ENCODE measurements at places on chromosomes 5 and 9. TPM values are rescaled to one million over a fixed set of nuclear protein-coding genes. Genes with fewer than 3 reads are reported as not detected.

DNA sequence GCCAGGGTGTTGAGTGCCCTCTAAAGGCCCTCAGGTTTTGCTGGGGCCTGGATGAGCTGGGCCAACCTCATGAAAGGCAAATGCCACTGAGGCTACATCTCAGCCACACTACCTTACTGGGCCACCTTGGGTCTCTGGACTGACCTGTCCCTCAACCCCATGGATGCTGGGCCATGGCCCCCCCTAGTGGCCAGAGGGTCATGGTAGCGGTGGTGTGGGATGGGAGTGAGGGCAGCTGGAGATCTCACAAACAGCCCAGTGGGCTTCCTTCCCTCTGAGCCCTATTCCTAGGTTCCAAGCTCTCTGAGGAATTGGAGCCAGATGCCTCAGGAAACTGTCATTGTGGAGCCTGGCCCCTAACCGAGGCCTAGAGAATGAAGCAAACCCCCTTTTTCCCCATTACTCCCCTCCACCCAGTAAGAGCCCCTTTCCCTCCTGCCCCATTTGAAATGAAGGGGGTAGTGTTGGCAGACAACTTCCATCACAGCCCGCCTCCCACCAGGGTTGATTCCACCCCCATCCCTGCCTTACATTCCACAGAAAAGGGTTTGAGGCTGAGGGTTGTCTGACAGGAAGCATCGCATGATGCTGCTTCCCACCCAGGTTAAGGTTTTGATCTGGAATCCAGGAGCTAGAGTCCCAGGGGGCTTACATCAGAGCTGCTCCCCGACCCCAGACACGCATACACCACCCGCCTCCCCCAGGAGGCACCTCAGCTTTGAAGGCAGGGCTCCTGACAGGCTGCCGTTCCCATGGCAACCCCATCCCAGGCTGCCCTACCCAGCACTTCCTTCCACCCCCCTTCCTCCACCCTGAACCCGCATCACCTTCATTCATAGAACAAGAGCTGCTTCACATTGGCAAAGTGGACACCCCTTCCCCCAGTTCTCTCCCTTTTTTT is 63.9 kb downstream of the PCDH1 start:
- H3K4me1 ChIP-seq, result peaks cover 36% of the 10 kb centered on the region
- no peak overlapping the region for H3K4me3 ChIP-seq
- no peaks in the 10 kb centered on the region for H3K36me3 ChIP-seq
- no peaks in the 10 kb centered on the region for H3K27me3 ChIP-seq
- DNase-seq, result no peak
- no peak overlapping the region for H3K27ac ChIP-seq

- H3K27me3 ChIP-seq, result no peaks in the 10 kb centered on the region
- H3K4me1 ChIP-seq, result peaks cover 8% of the 10 kb centered on the region
- no peak overlapping the region for H3K27ac ChIP-seq
- no peak overlapping the region for H3K4me3 ChIP-seq
- no peak for DNase-seq
- peaks cover 35% of the 10 kb centered on the region for H3K36me3 ChIP-seq
Measured at GRCh38 chr5:34802834-34803563, 36.0 kb upstream of the TTC23L start.

DNA sequence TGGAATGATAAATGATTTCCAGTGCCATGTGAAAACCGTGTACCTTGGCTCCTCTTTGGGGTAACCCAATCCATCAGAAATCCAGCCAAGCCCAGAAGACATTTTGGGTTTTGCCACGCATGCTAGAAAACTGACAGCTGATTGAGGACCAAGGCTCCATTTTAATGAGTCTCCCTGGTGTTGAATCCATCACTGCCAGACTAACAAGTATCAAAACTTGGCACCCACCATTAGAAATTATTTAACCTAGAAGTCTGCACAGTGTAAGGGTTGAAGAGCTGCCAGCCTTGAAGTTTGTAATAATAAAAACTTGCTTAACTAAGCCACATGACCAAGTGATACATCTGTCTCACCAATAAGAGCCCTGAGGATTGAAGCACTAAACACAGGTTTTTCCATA is 369.9 kb downstream of the DNAH5 start:
- H3K36me3 ChIP-seq, result no peaks in the 10 kb centered on the region
- H3K4me3 ChIP-seq, result no peak overlapping the region
- no peak overlapping the region for H3K27ac ChIP-seq
- H3K27me3 ChIP-seq, result no peaks in the 10 kb centered on the region

DNA sequence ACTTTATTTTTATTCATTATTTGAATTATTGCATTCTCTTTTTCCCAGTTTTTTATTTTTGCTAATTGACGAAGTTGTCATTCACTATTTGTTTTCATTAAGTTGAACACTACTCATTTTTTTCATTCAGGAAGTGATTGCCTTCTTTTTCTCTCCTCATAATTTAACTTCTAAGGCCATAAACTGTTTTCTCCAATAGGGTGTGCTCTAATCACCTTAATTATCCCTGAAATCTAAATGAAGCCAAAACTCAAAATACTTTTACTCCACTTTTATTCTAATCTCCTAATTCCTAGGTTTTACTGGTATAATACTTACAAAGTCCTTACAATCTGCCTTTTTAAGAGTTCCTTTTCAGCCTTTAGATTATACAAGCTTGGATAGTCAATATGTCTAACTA is 2.9 kb upstream of the OR13C2 start:
- no peaks in the 10 kb centered on the region for H3K27me3 ChIP-seq
- DNase-seq, result no peak
- no peaks in the 10 kb centered on the region for H3K4me1 ChIP-seq
- no peaks in the 10 kb centered on the region for H3K36me3 ChIP-seq

DNA sequence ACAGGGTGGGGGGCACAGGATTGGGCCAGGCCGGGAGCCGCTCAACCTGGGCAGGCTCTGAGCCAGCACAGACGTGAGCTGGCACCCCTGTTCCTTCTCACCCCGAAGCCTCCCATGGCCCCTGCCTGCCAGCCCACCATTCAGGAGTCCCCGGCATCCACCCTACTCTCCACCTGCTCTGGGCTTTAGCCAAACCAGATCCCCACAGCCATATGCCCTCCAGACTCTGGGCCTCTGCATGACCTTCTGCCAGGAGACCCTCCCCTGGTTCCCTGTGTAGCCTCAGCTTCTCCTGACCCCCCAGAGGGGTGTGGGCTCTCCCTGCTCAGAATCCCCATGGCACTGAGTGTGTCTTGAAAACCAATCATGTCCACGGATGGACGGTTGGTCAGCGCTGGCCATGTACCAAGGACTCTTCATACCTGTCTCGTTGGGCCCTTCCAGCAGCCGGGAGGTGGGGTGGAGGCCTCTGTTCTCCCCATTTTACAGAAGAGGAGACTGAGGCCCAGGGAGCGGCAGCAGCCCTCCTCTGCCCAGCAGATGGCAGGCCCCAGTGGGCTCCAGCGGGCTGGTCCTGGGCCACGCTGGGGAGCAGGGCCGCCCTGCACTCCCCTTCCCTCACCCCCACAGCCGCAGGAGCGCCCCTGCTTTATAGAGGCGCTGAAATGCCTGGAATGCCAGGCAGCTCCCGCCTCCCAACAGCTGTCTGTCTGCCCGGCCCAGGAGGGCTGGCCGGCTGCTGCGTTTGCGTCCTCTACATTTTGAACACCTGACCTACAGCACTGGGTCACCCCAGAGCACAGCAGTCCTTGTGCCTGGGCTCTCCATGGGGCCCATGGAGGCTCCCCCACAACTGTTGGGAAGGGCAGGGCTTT is 3.5 kb upstream of the MYMK start:
- H3K36me3 ChIP-seq, result no peaks in the 10 kb centered on the region
- H3K27ac ChIP-seq, result no peak overlapping the region
- DNase-seq, result no peak
- peaks cover 7% of the 10 kb centered on the region for H3K27me3 ChIP-seq

- no peak for DNase-seq
- no peak overlapping the region for H3K4me3 ChIP-seq
- peaks cover 18% of the 10 kb centered on the region for H3K4me1 ChIP-seq
- H3K27me3 ChIP-seq, result no peaks in the 10 kb centered on the region
- H3K27ac ChIP-seq, result no peak overlapping the region
- no peaks in the 10 kb centered on the region for H3K36me3 ChIP-seq
Measured at GRCh38 chr5:173970878-173971650, 17.9 kb upstream of the C5orf47 start.

- no peak overlapping the region for H3K27ac ChIP-seq
- H3K4me1 ChIP-seq, result no peaks in the 10 kb centered on the region
- H3K4me3 ChIP-seq, result no peak overlapping the region
- H3K27me3 ChIP-seq, result no peaks in the 10 kb centered on the region
- no peak for DNase-seq
Measured at GRCh38 chr9:5801739-5802113, 31.2 kb downstream of the ERMP1 start.

GRCh38 chr5:168531987-168532864 is 3.1 kb downstream of the FBLL1 start:
- H3K4me1 ChIP-seq, result peaks cover 10% of the 10 kb centered on the region
- no peaks in the 10 kb centered on the region for H3K36me3 ChIP-seq
- no peak overlapping the region for H3K4me3 ChIP-seq
- H3K27ac ChIP-seq, result no peak overlapping the region

DNA sequence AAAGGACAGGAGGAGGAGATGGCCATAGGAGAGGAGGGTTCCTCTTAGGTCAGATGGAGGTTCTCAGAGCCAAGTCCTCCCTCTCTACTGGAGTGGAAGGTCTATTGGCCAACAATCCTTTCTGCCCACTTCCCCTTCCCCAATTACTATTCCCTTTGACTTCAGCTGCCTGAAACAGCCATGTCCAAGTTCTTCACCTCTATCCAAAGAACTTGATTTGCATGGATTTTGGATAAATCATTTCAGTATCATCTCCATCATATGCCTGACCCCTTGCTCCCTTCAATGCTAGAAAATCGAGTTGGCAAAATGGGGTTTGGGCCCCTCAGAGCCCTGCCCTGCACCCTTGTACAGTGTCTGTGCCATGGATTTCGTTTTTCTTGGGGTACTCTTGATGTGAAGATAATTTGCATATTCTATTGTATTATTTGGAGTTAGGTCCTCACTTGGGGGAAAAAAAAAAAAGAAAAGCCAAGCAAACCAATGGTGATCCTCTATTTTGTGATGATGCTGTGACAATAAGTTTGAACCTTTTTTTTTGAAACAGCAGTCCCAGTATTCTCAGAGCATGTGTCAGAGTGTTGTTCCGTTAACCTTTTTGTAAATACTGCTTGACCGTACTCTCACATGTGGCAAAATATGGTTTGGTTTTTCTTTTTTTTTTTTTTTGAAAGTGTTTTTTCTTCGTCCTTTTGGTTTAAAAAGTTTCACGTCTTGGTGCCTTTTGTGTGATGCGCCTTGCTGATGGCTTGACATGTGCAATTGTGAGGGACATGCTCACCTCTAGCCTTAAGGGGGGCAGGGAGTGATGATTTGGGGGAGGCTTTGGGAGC is 3.1 kb downstream of the EGR1 start:
- no peak for DNase-seq
- H3K27ac ChIP-seq, result no peak overlapping the region
- H3K4me1 ChIP-seq, result peaks cover 2% of the 10 kb centered on the region
- no peaks in the 10 kb centered on the region for H3K27me3 ChIP-seq
- H3K36me3 ChIP-seq, result no peaks in the 10 kb centered on the region

DNA sequence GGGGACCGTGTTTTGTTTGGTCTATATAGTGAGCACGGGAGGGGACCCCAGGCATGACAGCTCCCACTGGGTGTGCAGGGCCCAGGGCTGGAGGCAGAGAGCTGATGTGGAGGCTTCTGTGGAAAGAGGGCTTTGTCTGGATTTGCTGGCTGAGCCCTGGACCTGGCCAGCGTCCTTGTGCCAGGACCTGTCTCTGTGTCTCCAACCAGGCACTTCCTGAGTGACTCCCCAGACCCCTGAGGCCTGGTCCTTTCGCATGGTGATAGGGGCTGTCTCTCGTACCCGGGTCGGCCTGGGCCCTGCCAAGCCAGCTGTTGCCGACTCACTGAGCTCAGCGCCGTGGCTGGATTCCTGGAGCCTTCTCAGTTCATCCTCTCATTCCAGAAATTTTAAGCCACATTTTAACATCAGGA is 77.6 kb downstream of the ADAMTS2 start:
- H3K27ac ChIP-seq, result no peak overlapping the region
- no peaks in the 10 kb centered on the region for H3K36me3 ChIP-seq
- peaks cover 6% of the 10 kb centered on the region for H3K4me1 ChIP-seq
- no peaks in the 10 kb centered on the region for H3K27me3 ChIP-seq

DNA sequence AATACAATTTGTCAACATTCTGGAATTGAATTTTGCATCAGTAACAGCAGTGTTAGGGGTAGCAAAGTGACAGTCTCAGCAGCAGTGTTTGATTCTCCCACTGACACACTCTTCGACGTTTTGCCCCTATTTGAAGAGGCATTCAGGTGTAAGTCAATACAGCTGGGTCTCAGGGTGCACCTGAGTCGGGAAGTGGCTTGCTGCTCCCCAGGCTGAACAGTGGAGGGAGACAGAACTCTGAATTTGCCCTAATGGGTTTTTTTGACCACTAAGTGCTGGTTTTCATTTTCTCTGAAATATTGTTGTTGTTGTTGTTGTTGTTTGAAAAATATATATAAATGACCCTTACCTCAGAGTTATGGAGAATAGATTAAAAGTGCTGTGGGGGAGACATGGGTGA is 223.2 kb downstream of the TLR4 start:
- peak; percentile 13 for DNase-seq
- no peaks in the 10 kb centered on the region for H3K36me3 ChIP-seq
- H3K27me3 ChIP-seq, result no peaks in the 10 kb centered on the region
- no peak overlapping the region for H3K4me3 ChIP-seq
- H3K27ac ChIP-seq, result no peak overlapping the region

DNA sequence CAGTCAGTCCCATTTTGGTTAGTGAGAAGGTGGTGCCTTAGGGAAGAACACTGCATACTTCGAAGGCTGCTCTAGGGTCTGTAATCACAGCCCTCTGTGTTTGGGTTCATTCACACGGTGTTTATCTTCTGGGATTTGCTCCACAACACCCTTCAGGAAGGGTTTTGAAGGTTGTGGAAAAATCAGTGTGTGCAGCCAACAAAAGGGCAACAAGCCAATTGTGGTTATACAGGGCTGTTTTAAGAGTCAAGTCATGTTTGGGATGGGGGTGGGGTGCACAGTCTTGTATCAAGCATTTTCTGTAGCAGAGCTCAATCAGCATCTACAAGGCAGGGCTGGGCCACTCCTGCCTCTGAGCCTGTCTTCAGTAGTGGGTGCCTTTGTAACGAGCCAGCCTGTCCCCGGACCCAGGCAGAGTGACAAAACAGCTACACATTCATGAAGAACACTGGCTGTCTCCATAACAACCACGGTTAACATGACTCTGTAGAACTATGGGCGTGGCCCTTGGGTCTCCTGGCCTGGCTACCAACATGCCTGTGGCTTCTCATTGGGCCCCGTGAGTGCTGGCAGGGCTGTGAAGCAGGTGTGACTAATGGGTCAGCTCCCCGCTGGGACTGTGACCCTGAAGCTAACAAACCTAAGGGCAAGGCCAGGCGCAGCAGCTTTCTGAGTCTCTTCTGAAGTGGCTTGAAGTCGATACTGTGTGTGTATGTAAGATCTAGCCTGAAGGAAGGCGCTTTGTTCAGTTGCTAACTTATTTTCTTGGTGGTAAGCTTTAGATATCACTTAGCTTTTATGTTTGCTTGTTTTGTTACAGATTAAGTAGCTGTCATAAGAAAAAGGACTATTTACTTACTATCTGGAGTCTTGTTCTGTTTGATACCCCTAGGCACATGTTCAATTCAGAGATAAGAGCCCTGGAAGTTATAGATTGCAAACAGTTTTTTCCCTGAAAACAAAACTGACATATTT is 27.9 kb upstream of the GOLM1 start:
- no peaks in the 10 kb centered on the region for H3K36me3 ChIP-seq
- H3K27ac ChIP-seq, result peak overlapping the region; percentile 35
- peak; percentile 68 for DNase-seq
- H3K4me1 ChIP-seq, result peaks cover 13% of the 10 kb centered on the region
- no peaks in the 10 kb centered on the region for H3K27me3 ChIP-seq

SV2C gene
- 0.24 TPM for total RNA-seq

SPINK7 gene
- not detected for total RNA-seq

RNF183 gene
- not detected for total RNA-seq

C9 gene
- total RNA-seq, result not detected

DCANP1 gene
- not detected for total RNA-seq

C1QTNF3 gene
- total RNA-seq, result 1.0 TPM

SPATA31C1 gene
- not detected for total RNA-seq

SPOCK1 gene
- total RNA-seq, result 14.0 TPM

All from H1 (cell line).